Body of pancreas (tissue), 4 donors: ENCODE measurements at places on chromosomes 16 and 17.

GRCh38 chr16:67546091-67546501 lies 16.2 kb upstream of the CTCF start:
- no peaks in the 10 kb centered on the region for H3K27me3 ChIP-seq
- H3K4me3 ChIP-seq: no peak overlapping the region
- peaks cover 33% of the 10 kb centered on the region for H3K4me1 ChIP-seq
- H3K36me3 ChIP-seq: no peaks in the 10 kb centered on the region
- DNase-seq: no peak

- H3K27ac ChIP-seq: no peak overlapping the region
- peaks cover 1% of the 10 kb centered on the region for H3K4me1 ChIP-seq
- H3K36me3 ChIP-seq: no peaks in the 10 kb centered on the region
- H3K4me3 ChIP-seq: no peak overlapping the region
These were observed 2.8 kb upstream of the APPBP2 start for GRCh38 chr17:60528828-60529227.

- no peak within 1 kb of the TSS for H3K4me3 ChIP-seq
- no peak for DNase-seq
- H3K27ac ChIP-seq: no peak within 1 kb of the TSS
- peaks cover 30% of the 10 kb centered on the region for H3K36me3 ChIP-seq
- H3K27me3 ChIP-seq: no peaks in the 10 kb centered on the region
These were observed at the start of gene SOX15 for GRCh38 chr17:7589891-7590691. TSS of gene SOX15 (minus strand) at chr17:7590094. CDS start at chr17:7589676, 418 bp downstream.

- no peak for DNase-seq
- peaks cover 3% of the 10 kb centered on the region for H3K27me3 ChIP-seq
- H3K4me1 ChIP-seq: no peaks in the 10 kb centered on the region
- no peak overlapping the region for H3K27ac ChIP-seq
- no peak overlapping the region for H3K4me3 ChIP-seq
These were observed 6.5 kb downstream of the SLC6A4 start for GRCh38 chr17:30229012-30229411.

GRCh38 chr16:10339777-10340732 lies 45.8 kb upstream of the ATF7IP2 start:
- peaks cover 7% of the 10 kb centered on the region for H3K4me1 ChIP-seq
- H3K27ac ChIP-seq: no peak overlapping the region
- no peak overlapping the region for H3K4me3 ChIP-seq
- H3K36me3 ChIP-seq: no peaks in the 10 kb centered on the region
- no peak for DNase-seq
